Foreskin keratinocyte (primary cell): ENCODE measurements at places on chromosomes 4 and X.

GRCh38 chrX:46755671-46756070, 3.2 kb downstream of the SLC9A7 start:
- DNase-seq: no peak

- DNase-seq: no peak
Observed at GRCh38 chr4:17781300-17782287, at the start of gene FAM184B. Gene FAM184B (minus strand): TSS chr4:17781621. CDS start chr4:17781299, 322 bp downstream.

DNA sequence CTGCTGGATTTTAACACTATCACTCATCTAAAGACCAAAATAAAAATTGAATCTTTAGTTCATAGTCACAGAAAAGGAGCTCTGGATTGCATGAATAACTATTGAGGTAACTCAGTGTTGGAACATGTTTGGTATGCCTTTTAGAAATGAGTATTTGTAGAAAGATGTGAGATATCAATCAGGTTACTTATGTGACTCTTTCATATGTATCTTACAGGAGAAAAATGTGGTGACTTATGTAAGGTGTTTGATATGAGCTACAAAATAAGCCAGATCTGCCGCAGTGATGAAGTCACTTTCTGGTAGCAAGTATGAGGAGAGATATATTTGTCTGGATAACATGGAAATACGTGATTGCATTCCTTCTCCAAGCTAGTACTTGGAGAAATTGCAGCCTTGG, 1653.3 kb upstream of the PCDH7 start:
- no peak for DNase-seq

DNA sequence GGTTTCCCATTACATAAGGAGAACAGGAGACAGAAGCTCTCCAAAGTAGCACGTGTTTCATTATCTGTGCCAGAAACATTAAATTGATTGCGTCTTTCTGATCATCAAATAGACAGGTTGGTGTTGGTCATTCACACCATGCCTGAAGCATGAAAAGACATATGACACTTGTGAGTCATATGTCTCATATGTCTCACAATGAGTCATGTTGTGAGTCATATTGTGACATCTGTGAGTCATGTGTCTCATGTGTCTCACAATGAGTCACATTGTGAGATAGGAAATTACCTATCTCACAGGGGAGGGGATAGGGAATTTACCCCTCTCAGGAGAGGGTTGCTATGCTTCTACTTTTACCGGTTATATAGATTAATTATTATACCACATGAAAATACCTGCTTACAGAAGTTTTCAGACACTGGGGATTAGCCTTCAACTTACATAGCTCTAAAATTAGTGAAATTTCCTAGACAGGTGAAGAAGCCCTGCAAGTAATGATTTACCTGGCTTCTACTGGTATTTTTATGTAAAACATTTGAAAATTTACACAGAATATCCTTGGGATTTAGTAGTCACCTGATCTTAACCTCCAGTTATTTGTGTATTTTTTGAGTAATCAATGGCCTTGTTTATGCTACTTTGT, 80.8 kb downstream of the NPFFR2 start:
- peak; percentile 94 for DNase-seq

GRCh38 chr4:124940387-124940786, 227.9 kb upstream of the ANKRD50 start:
- DNase-seq: peak; percentile 94

GRCh38 chrX:149704664-149705063, 7.2 kb upstream of the MAGEA11 start:
- DNase-seq: no peak

GRCh38 chr4:153676984-153677383, 7.1 kb upstream of the TLR2 start:
- DNase-seq: peak; percentile 89

GRCh38 chrX:18465051-18465450, 39.6 kb downstream of the CDKL5 start:
- no peak for DNase-seq
